ENCODE measurements at places on chromosomes 1 and 21.

DNA sequence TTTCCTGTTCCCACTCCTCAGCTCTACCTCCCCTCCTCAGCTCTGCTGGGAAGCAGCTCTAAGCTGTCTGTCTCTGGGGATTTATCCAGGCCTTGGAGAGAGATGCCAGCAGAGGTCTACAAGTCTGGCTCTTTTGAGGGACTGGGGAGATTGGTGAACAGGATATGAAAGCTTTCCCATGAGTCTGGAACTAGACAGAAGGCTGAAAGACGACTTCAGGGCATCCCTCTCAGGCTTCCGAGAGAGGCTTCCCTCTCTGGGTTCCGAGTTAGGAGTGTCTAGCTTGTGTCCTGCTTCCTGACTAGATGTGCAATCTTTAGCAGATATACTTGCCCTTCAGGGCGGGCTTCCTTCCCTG is 733 bp downstream of the TMEM35B start:
- no peak for DNase-seq

DNA sequence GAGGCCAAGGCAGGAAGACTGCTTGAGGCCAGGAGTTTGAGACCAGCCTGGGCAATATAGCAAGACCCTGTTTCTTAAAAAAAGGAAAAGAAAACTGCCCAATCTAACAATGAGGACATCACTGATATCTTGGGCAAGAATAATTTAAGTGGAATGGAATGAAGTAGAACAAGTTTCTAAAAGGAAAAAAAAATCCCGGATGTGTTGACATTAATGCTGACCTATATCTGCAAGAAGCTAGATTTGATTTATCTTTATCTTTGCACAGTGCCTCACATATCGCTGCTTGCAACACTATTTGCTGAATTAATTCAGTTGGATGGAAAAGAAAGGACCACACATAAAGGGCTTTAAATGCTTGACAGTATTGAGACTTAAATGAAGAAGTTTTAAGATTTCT is 27.8 kb downstream of the DIPK1A start:
- DNase-seq = no peak

DNA sequence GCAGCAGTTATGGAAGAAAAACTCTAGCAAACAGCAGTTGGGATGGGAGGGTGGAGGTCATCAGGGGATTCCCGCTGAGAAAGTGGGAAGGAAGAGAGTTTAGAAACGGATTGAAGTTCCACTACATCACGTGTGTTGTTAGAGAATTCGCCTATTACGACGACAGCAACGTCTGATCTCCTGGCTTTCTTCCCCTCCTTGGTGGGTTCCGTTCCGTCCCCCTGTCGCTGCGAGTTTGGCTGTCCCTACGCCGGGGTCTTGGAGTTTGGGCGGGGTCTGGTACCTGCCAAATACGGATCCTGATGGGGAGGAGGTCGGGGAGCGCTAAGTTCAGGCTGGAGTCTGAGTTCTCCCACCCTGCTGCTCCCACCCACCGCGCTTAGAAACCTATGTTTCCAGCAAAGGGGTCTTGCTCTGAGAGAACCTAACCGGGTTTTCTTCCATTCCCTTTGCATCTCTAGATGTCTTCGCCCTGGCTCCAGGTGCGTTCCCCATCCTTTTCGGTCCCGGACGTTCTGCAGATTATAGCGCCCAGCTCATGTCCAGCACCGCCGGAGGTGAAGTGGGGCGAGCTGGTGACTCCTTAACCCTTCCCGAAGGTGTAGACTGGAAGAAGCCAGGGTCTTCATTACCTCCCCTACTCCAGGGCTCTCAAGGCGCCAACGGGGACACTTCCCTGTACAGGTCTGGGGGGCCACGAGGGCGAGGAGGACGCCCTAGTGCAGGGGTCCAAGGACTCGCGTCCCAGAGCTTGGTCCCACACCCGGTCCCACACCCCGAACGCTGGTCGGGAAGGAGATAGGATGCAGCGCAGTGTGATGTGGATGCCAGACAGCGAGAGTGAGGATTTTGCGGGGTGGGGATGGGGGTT is 641 bp upstream of the KCNK2 start:
- no peak for DNase-seq

DNA sequence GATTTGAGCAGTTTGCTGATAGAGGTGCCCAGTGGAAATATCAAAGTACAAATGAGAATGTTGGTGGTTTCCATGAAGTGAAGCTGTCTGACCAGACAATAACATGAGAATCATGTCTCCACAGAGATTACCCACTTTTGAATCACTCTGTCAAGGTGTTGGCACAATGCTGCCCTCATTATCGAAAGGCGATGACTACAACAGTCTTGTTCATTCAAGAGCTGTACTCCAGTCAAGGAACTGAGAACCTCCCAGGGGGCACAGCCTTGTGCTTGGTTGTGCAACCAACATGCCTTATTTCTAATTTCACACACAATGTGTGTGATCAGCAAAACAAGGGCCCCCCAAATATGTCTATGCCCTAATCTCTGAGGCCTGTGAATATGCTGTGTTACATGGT is 35.7 kb downstream of the ETS2 start:
- DNase-seq = no peak

- no peak for DNase-seq
Observed at GRCh38 chr1:231665101-231665500, 38.5 kb downstream of the DISC1 start.

DNA sequence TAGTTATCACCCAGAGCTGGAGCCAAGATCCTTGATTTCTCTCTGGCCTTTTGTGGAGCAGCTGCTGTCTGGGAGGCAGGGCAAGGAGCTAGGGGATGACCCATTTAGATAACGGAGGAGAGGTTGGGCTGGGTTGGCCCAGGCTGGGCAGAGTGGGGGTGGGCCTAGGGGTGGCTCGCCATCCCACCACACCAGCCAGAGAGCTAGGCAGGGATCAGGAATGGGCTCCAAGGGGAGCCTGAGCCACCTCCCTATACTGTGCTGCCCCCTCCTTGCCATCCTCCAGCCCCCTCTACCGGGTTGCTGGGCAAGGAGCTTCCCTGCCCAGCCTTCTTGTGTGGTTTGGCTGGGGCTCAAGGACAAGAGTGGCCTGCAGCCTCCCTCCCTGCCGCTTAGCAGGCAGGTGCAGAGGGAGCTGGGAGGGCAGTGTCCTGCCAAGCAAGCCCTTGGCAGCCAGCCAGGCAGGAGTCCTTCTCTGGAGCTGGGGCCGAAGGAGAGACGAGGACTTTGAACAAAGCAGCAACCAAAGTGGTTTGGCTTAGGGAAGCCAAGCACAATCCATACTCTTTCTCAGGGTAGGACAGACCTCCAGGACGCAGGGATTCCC is 4.1 kb downstream of the NUAK2 start:
- DNase-seq = no peak

GRCh38 chr1:113333056-113333455 is 57.3 kb upstream of the MAGI3 start:
- DNase-seq = no peak

DNA sequence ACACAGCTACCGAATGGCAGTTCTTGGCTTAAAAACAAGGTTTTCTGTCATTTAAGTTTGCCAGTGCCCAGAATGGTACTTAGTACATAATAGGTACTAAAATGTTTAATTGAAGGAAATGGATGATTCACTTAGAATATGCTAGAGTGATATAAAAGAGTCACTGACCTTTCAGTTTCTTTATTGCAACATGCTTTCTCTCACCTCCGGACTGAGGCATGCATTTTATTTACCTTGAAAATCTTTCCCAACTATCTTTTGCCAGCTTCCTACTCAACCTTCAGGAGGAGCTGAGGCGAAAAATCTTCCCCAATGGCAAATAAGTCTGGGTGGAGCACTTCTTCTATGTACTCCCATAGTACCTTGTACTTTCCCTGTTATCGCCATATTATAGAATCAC is 244.9 kb downstream of the ZNF648 start:
- DNase-seq = no peak

GRCh38 chr1:197674286-197674685 is 101.0 kb downstream of the DENND1B start:
- no peak for DNase-seq

GRCh38 chr21:26137379-26138060 is 33.0 kb downstream of the APP start:
- DNase-seq = no peak

GRCh38 chr1:23370709-23371584 is 1.3 kb upstream of the ZNF436 start:
- DNase-seq = no peak

GRCh38 chr1:54834007-54834541 is 33.0 kb upstream of the TTC22 start:
- no peak for DNase-seq

DNA sequence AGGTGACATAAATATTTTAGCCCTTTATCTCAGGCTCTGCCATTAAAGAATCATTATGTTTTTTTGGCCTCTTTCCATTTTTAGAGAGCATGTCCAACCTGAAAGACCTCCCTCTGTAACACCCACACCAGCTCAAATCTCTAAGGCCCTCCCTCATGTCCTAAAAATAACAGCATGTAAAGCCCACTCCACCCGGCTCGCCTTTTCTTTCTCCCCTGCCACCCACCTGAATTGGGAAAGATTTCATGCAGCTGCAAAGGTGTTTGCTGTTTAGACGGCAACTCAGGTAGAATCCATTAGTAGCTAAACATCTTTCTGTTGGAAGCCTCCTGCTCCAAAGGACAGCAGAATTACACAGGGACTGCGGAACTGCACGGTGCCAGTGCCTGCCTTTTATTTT is 79.9 kb downstream of the DMRTA2 start:
- DNase-seq = no peak

- DNase-seq = peak; percentile 87
Observed at GRCh38 chr1:32335790-32336590, at the start of gene MARCKSL1. TSS of gene MARCKSL1 (minus strand) at chr1:32336233. CDS start at chr1:32336033, 200 bp downstream.

GRCh38 chr1:22864886-22865285 is 107.8 kb downstream of the LACTBL1 start:
- no peak for DNase-seq

- no peak for DNase-seq
Observed at GRCh38 chr1:227901906-227902640, 45.7 kb downstream of the WNT9A start.

GRCh38 chr1:44390277-44390676 is 14.8 kb upstream of the RNF220 start:
- no peak for DNase-seq

- DNase-seq = no peak
Observed at GRCh38 chr1:212450331-212450881, 17.7 kb downstream of the NENF start.

DNA sequence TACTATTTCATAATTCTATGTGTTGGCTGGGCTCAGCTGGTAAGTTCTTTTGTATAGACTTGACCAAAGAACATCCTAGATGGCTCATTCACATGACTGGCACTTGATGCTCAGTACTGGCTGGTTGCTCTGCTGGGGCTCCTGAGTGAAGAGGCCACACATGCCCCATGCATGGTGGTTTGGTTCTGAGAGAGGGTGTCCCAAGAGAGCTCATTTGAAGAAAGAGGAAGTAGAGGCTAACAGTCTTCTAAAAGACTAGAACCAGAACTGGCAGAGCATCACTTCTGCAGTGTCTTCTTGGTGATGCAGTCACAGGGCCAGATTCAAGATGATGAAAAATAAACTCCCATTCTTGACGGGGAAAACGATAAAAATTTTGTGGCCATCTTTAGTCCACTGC is 5.2 kb upstream of the BACH1 start:
- DNase-seq = no peak

DNA sequence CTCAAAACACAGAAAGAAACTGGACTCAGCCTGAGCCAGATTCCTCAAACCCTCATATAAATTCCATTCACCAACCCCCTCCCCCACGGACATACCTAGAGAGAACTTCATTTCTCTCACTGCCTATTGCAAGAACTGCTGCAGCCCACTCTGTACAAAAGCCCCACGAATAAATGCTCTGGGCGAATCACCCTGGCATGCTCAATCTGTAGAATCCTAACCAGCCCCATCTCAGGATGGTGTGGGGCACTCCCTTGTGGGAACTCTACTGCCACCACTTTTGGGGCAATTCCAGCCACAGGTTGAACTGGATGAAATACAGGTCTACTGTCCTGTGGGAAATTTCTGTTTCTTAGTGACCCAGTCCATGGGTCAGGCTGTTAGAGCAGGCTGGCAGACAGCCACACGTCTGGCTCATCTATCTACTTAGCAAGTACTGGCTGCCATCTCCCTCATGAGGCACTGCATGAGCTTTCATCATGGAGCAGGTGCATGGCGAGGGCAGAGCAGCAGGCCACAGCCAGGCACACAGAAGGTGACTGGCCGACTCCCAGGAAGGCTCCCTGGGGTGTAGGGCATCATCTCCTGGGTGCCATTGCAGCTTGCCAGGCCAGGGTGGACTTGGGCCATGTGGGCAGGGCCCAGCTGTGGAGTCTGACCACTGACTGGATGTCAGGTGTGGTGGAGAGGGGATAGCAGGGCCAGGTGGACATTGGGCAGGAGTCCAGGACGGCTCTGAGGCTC is 1.6 kb upstream of the C1orf35 start:
- no peak for DNase-seq

- DNase-seq = no peak
Observed at GRCh38 chr1:31218705-31219104, 21.0 kb downstream of the NKAIN1 start.

DNA sequence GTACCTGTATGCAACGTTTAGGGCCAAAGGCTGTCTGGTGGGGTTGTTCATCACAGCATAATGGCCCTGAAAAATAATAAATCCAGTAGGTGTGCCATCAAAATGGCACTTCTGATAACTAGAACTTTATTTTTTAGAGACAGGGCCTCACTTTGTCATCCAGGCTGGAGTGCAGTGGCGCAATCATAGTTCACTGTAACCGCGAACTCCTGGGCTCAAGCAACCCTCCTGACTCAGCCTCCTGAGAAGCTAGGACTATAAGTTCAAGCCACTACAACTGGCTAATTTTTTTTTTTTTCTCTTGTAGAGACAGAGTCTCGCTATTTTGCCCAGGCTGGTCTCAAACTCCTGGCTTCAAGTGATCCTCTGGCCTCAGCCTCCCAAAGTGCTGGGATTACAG is 4.7 kb downstream of the SNAPIN start:
- no peak for DNase-seq

GRCh38 chr21:31660259-31660565 is 719 bp downstream of the SOD1 start:
- DNase-seq = no peak

DNA sequence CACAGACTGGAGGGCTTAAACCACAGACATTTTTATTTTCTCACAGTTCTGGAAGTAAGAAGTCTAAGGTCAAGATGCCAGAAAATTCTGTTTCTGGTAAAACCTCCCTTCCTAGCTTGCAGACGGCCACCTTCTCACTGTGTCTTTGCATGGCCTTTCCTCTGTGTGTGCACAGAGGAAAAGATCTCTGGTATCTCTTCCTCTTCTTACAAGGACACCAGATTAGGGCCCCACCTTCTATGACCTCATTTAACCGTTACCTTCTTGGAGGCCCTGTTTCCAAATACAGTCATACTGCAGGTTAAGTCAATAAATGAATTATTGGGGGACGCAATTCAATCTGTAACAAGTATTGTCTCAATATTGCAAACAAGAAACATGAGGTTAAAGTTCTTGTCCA is 63.0 kb upstream of the PRDX6 start:
- DNase-seq = no peak

DNA sequence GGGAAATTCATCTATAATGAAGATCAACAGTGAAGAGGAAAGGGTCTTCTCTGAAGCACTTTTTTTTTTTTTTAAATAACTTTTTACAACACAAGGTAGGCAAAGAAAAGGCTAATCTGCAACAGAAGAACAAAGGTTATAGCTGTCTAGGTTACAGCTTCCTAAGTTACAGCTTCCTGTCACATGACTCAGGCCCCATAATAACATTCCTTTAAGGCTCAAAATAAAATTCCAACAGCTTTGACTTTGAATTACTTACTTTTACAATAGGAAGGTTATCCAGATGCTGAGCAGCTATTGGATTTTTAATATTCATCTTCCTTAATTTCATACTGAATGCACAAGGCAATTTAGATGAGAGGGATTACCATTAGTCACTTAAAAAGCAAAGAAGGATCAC is 40.4 kb upstream of the TMEM61 start:
- no peak for DNase-seq
